ENCODE measurements at places on chromosomes 7 and 10. TPM values are rescaled to one million over a fixed set of nuclear protein-coding genes. Genes with fewer than 3 reads are reported as not detected.

CRYGN gene
- total RNA-seq = not detected

DNA sequence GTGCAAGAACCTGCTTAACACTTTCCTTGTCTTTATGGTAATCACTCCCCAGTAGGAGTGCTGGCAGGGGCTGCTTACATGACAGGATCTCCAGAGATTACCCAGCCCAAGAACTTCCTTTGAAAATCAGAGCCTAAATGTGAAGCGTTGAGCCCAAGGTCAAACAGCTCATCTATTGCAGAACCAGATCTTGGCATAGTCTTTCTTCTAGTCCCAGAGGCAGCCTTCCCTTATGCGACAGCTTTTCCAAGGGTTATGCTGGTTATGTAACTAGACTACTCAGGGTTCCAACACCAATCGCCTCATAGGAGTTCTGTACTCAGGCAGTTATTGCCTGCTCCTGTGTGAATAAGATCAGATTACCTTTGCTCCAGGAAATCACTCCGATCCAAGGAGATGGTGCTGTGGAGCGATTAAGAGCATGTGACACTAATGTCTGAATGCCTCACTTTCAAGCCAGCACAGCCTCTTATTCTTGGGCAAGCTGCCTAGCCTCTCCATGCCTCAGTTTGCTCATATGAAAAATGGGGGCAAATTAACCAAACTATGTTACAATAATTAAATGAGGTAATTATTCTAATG, 8.4 kb upstream of the LGI1 start:
- H3K4me3 ChIP-seq = no peak overlapping the region
- H3K27me3 ChIP-seq = no peaks in the 10 kb centered on the region
- no peaks in the 10 kb centered on the region for H3K36me3 ChIP-seq
- DNase-seq = no peak
- peaks cover 59% of the 10 kb centered on the region for H3K4me1 ChIP-seq
- H3K27ac ChIP-seq = peak overlapping the region; percentile 52

- DNase-seq = peak; percentile 86
- no peak overlapping the region for H3K4me3 ChIP-seq
- peaks cover 49% of the 10 kb centered on the region for H3K4me1 ChIP-seq
- H3K27me3 ChIP-seq = no peaks in the 10 kb centered on the region
- peak overlapping the region; percentile 80 for H3K27ac ChIP-seq
These were observed 74.3 kb upstream of the ASAH2 start for GRCh38 chr10:50325449-50326171.

GRCh38 chr7:31043051-31043471, 9.0 kb upstream of the ADCYAP1R1 start:
- no peak overlapping the region for H3K27ac ChIP-seq
- no peaks in the 10 kb centered on the region for H3K27me3 ChIP-seq
- no peaks in the 10 kb centered on the region for H3K36me3 ChIP-seq
- H3K4me1 ChIP-seq = no peaks in the 10 kb centered on the region

GRCh38 chr7:154738216-154738615, 264.7 kb downstream of the PAXIP1 start:
- H3K27me3 ChIP-seq = no peaks in the 10 kb centered on the region
- no peaks in the 10 kb centered on the region for H3K36me3 ChIP-seq
- H3K27ac ChIP-seq = no peak overlapping the region
